ENCODE measurements at places on chromosomes 7 and 10.

GRCh38 chr7:88269586-88269985 lies 37.1 kb downstream of the STEAP4 start:
- no peaks in the 10 kb centered on the region for H3K27me3 ChIP-seq
- H3K4me1 ChIP-seq = no peaks in the 10 kb centered on the region
- no peak for DNase-seq
- H3K27ac ChIP-seq = no peak overlapping the region

- no peaks in the 10 kb centered on the region for H3K36me3 ChIP-seq
- H3K27me3 ChIP-seq = no peaks in the 10 kb centered on the region
Observed at GRCh38 chr10:75528392-75528791, 97.0 kb downstream of the LRMDA start.

DNA sequence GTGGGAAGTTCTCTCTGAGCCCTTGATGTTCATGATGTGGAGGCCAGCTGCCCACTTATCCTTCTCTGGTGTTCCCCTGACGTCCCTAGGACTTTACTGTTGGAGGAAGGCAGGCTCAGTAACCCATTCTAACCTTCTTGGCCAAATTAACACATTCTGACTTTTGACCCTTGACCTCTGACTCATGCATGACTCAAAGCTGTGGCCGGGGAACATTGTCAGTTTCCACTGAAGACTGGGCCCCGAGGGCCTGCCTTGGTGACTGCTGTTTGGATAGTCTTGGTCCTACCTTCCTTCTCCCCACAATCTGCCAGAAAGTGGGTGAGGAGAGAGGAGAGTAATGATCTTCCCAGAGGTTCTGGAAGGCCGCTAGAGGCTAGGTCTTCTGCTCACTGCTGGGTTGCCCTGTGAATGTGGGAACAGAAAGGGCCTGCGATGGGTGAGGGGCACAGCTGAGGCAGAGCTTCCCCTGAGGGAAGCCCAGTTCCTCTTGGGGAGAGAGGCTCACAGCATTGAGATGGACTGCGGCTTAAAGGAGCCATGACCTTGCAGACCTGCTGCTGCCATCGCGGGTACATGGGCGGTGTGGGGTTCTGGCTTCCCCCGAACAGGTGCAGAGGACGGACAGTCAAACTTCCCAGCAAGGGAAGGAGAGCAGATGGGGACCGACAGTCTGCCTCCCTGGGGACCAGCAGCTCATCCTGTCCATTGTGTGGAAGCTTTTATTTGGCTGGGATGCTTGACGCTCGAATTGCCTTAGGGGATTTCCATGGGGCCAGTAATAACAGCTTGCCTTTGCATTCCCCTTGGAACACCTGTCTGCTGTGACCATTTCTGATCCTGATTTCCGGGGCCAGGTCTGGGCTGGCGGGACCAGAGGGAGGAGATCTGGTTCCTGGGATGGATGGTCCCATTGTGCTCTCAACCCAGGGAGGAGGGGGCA lies 43.8 kb downstream of the ADAMTS14 start:
- no peaks in the 10 kb centered on the region for H3K36me3 ChIP-seq
- no peaks in the 10 kb centered on the region for H3K27me3 ChIP-seq
- H3K4me1 ChIP-seq = no peaks in the 10 kb centered on the region
- no peak overlapping the region for H3K4me3 ChIP-seq

DNA sequence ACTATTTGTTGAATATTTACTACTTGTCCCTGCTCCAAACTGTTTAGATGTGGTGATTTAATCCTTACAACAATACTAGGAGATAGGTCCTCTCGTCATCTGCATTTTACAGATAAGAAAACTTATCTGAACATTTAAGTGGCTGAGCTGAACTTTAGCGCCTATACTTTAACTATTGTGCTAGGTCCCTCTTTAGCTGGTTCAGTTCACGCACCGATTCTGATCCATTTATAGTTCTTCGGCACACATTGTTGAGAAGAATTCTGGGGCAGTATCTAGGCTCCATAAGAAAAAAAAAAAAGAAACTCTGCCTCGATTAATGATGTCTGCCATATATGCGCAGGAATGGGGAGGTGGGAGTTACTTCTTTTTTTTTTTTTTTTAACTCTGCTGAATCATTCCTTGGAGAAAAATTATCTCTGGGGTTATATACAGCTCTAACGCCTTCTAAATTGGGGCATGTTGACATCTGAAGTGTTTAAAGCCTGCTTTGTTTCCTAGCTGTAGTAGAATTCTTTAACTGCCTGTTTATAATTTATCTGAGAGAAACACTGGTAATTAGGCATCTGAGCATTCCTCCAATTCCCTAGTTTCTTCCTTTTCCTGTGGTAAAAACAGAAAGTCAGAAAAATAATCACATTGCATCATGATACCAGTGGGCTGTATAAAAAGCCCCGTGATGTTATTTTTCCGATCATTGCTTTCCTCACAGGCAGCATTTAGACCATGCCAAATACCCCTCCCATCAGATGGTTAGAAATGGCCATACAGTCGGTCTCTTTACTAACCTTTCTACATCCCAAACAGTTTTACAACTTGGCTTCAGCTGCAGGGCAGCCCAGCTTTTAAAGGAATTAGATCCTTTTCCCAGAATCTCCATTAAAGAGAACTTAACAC lies 98.5 kb upstream of the KDM7A start:
- no peaks in the 10 kb centered on the region for H3K36me3 ChIP-seq
- no peaks in the 10 kb centered on the region for H3K27me3 ChIP-seq
- no peak for DNase-seq
- H3K4me1 ChIP-seq = peaks cover 2% of the 10 kb centered on the region

DNA sequence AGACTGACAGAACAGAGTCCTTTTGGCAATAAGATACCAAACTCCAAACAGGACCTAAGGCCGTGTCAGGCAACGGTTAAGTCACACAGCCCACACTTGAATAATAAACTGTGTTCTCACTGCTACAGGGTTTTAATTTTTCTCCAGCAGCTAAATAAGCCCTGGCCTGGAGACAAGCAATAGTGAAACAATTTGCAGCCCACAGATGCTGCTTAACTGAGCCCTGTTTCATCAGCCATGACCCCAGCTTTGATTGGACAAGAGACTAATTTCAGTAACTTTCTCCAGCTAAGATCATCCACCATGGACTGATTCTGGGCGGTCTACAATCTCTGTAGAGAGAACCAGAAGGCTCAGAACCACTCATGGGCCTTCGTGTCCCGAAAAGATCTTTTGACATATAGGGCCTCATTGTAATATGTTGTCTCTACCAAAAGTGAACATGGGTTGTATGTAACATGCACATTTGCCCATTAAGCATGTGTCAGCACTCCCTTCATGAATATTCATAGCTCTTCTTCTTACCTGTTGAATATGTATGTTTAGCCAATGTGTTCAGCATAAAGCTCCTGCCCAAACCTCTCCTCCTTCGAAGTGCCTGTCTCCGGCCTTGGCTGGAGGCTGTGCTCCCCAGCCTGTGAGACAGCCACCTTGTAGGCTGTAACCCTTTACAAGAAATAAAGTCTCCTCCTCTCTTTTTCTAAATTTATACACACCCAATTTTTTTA lies 223.1 kb upstream of the AKR1E2 start:
- no peak overlapping the region for H3K4me3 ChIP-seq
- no peak for DNase-seq
- H3K36me3 ChIP-seq = no peaks in the 10 kb centered on the region
- H3K4me1 ChIP-seq = no peaks in the 10 kb centered on the region
- no peaks in the 10 kb centered on the region for H3K27me3 ChIP-seq
- no peak overlapping the region for H3K27ac ChIP-seq

DNA sequence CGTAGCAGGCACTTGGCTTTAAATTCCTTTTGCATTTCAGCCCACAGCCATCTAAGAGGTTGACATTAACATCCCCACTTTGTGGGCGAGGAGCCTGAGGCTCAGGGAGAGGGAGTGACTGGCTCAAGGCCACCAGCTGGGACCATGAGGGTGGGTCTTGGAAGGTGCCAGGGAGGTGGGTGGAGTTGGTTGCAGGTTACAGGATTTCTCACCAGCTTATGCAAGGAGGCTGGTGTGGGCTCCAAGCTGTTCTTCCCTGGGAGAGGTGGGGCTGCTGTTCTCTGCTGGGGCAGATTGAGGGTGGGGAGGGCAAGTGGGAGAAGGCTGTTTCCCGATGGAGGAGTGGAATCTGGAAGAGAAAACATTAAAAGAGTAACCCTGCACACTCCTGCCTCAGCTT lies 14.1 kb upstream of the C10orf95 start:
- no peaks in the 10 kb centered on the region for H3K36me3 ChIP-seq
- H3K27ac ChIP-seq = no peak overlapping the region
- DNase-seq = no peak
- H3K4me3 ChIP-seq = no peak overlapping the region
- no peaks in the 10 kb centered on the region for H3K27me3 ChIP-seq

GRCh38 chr10:51235865-51236264 lies 161.6 kb downstream of the PRKG1 start:
- H3K36me3 ChIP-seq = no peaks in the 10 kb centered on the region
- DNase-seq = no peak
- H3K27me3 ChIP-seq = no peaks in the 10 kb centered on the region
- no peak overlapping the region for H3K27ac ChIP-seq
- no peaks in the 10 kb centered on the region for H3K4me1 ChIP-seq
- H3K4me3 ChIP-seq = no peak overlapping the region

DNA sequence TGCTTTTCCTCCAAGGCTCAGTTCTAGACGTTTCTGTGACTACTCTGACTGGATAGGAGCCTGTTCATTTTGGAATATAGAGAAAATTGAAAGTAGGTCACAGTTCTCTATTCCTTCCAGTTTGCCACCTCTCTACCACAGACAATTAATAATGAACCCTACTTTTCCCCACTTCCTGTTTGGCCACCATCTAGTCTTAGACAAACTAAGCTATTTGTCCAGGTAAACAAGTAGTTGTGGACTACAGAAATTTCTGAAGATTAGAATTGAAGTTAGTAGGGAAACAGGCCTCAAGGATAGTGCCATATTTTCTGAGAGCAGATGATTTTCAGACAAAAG lies 87.0 kb downstream of the AUTS2 start:
- no peak overlapping the region for H3K4me3 ChIP-seq
- DNase-seq = no peak
- H3K27ac ChIP-seq = peak overlapping the region; percentile 10
- H3K36me3 ChIP-seq = no peaks in the 10 kb centered on the region
- no peaks in the 10 kb centered on the region for H3K27me3 ChIP-seq

DNA sequence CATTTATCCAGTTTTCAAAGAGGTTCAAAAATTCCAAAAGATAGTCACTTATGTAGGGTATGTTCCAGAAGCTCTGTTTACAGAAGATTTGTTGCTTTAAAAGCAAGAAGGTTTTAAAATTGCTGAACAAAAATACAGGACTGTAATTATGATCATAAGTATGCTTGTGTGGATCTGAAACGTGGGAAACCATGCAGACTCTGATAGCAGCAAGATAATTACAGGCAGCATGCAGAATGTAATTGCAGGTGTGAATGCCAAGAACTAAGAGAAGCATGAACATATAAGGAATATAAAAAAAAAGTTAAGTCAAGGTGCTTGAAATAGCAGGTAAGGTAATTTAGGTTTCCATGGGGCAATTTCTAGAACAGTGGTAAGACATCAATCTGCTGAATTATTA lies 405.7 kb downstream of the ARL4A start:
- H3K27ac ChIP-seq = no peak overlapping the region
- H3K27me3 ChIP-seq = no peaks in the 10 kb centered on the region
- H3K36me3 ChIP-seq = no peaks in the 10 kb centered on the region

- H3K4me1 ChIP-seq = no peaks in the 10 kb centered on the region
- DNase-seq = no peak
- no peaks in the 10 kb centered on the region for H3K36me3 ChIP-seq
- no peak overlapping the region for H3K27ac ChIP-seq
- no peaks in the 10 kb centered on the region for H3K27me3 ChIP-seq
Observed at GRCh38 chr7:150620061-150620460, 12.1 kb downstream of the GIMAP6 start.

GRCh38 chr10:75663947-75664664 lies 232.7 kb downstream of the LRMDA start:
- no peaks in the 10 kb centered on the region for H3K36me3 ChIP-seq
- peaks cover 17% of the 10 kb centered on the region for H3K4me1 ChIP-seq
- DNase-seq = no peak
- H3K27ac ChIP-seq = peak overlapping the region; percentile 70
- no peak overlapping the region for H3K4me3 ChIP-seq

DNA sequence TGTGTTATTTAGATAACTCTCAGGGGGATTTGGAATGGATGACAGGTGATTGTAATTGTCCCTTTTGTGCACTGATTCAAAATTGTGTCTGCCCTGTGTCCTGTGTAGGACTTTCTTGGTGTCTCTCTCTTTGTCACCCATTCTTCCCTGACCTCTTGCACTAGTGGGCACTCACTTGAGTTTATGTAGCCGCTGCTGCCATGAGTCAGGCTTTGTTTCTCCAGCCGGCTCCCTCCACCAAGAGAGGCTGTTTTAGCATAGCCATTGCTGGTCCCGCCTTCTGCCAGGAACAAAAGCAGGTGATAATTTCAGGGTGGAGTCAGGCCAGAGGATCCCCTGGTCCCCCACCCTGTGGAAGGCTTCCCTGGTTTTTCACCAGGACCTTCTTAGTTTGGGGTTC lies 8.4 kb downstream of the COL17A1 start:
- H3K27me3 ChIP-seq = no peaks in the 10 kb centered on the region
- H3K36me3 ChIP-seq = no peaks in the 10 kb centered on the region
- no peak overlapping the region for H3K4me3 ChIP-seq
- no peak overlapping the region for H3K27ac ChIP-seq
- no peaks in the 10 kb centered on the region for H3K4me1 ChIP-seq

DNA sequence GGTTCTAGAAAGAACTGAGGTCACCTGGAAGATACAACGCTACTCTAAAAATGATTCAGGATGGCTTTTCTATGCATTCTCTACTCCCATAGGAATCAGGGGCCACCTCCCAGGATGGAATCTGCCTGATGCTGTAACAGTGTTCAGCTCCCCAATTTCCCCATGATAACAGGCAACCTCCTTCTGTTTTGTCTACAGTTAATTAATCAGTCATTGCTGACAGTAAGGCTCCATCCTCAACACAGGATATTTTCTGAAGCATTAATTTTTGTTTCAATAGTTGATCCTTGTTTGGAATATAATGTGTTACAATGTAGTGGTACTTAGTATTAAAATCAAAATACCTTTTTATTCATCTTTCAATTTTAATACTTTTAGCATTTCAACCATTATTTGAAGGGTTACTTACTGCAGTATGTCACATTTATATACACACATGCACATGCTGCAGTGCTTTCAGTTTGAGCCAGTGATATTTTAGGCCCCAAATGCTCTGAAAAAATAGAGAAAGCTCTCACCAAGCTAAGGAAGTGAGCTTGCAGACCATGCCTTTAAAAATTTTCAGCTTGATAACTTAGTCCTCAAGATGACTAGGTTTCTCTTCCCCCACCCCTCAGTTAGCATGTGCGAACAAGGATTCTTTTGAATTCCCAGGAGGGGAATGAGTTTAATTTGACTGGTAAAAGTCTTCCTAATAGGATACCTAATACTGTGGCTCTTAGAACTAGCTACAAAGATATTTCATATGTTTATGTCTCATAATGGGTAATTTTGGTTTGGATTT lies 592 bp upstream of the PIK3CG start:
- no peaks in the 10 kb centered on the region for H3K4me1 ChIP-seq
- no peaks in the 10 kb centered on the region for H3K36me3 ChIP-seq
- H3K27ac ChIP-seq = no peak overlapping the region
- no peak overlapping the region for H3K4me3 ChIP-seq
- DNase-seq = no peak

DNA sequence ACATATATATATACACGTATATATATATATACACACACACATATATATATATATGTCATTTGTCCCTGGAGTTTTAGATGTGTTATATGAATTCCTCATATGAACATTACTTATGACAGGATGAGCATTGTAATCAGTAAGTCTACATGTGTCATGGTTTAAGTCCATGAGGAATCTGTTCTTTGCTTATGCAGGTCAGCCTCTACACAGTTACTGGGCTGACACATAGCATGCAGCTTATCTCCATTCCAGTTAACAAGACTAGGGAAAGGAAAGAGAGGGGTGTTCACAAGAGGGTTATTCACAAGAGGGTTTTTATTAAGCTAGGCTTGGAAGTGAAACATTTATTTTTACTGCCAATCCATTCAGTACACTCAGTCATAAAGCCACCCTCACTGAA lies 226.7 kb downstream of the SNX13 start:
- H3K27ac ChIP-seq = no peak overlapping the region
- no peaks in the 10 kb centered on the region for H3K4me1 ChIP-seq
- H3K4me3 ChIP-seq = no peak overlapping the region
- no peak for DNase-seq
